ENCODE measurements at places on chromosomes 4 and X.

GRCh38 chr4:106478152-106478551 lies 109.6 kb upstream of the GIMD1 start:
- DNase-seq, result no peak

DNA sequence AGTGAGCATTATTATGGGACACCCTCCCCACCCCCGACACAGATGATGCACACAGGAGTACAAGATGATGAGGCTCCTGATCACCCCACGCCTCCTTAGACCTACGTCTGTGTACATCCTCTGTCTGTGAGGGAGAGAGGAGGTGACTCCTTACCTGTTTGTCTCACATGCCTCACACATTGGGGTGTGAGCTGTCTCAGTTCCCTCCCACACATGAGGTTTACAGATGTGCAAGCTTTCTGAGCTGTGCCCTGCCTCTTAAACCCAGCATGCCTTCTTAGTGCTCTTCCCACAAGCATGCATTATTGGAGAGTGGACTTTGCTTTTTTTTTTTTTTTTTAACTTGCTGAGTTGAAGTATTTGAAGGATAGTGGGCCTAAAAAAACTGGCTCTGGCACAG lies 76.7 kb downstream of the CLCN5 start:
- DNase-seq, result no peak

- DNase-seq, result no peak
Measured at GRCh38 chr4:124279741-124280140, 432.8 kb downstream of the ANKRD50 start.

DNA sequence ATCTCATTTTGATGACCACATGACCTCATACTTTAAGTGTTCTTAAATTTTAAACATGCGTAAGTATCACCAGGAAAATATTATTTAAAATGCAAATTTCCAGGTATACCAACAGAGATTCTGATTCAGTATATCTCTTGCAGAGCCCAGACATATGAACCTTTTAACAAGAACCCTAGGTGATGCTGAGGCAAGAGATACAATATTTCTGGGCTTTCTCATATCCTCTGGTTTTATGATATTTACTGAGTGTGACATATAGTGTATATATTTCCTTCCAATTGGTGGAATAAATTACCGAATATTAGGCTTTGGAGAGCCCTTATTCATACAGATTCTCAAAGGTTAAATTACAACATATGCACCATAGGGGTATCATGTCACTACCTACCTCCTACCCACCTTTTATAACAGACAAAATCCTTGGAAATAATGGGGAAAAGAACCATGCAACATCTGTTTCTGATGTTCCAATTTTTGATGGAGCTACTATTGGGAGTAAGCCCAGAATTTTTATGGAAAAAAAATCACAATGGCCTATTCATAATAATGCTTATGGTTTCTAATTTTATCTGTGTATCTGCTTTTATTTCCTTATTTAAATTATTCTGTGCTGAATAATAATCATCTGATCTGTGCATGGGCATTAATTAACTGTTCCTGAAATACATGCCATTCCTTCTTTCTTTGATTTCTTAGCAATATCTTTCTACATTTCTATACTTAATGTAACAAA lies 27.1 kb downstream of the KCTD8 start:
- DNase-seq, result no peak

GRCh38 chr4:16691450-16691849 lies 207.0 kb downstream of the LDB2 start:
- no peak for DNase-seq
